Epithelial cell of esophagus (primary cell): ENCODE measurements at places on chromosomes 6 and 20.

DNA sequence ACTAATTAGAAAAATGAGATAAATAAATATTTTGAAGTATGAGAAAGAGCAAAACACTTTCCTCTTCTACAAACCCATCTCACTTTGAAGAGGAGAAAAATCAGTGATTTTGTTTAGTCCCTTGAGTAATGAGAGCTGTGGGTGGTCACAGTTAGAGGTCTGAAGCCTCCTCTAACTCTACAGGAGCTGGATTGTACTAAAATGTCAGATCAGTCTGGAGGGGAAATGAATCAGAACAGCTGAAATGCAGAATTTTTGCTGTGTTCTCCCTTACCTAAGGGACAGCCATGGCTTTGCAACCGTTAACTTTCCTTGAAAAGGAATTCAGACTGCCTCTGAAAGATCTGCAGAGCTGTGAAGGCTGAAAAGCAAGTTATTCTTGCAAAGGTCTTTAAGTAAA lies 11.4 kb upstream of the RFPL4B start:
- no peak for DNase-seq

- no peak for DNase-seq
Observed at GRCh38 chr6:30497714-30498113, 8.4 kb downstream of the HLA-E start.

- peak; percentile 36 for DNase-seq
Observed at GRCh38 chr6:99276747-99277146, 72.7 kb downstream of the FAXC start.

DNA sequence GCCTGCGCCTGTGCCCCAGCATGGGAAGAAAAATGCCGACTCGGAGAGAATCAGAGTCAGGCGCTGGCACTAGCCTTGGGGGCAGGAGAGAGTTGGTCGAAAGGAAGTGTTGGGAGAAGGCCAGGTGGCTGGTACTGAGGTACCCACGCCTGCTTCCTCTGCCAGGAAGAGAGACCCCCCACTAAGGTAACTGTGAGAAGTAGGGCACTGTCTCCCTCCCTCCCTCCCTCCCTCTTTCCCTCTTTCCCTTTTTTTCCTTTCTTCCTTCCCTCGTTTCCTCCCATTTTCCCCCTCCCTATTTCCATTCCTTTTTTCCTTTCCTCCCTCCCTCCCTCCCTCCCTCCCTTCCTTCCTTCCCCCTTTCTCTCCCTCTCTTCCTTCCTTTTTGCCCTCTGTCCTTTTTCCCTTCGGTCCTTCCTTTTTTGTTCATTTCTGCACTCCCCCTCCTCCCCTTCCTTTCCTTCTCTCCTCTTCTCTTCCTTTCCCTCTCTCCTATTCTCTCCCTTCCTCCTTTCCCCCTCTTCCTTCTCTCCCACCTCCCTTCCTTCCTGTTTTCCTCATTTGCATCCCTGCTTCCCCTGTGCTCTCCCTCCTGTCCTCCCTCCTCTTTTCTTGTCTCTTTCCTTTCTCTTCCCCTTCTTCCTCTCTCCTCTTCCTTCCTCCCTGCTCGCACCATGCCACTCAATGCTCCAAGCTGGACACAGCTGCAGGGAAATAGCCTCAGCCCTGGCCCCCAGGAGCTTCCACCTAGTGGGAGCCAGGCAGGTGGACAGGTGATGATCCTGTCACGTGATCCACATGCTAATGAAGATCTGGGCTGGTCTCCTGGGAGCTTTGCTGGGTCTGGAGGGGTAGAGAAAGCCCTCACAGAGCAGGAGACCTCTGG lies 148.0 kb downstream of the DHX35 start:
- no peak for DNase-seq

GRCh38 chr20:32149566-32150170 lies 40.2 kb downstream of the TM9SF4 start:
- DNase-seq, result no peak

GRCh38 chr6:85537055-85537494 lies 56.6 kb downstream of the SNX14 start:
- no peak for DNase-seq

DNA sequence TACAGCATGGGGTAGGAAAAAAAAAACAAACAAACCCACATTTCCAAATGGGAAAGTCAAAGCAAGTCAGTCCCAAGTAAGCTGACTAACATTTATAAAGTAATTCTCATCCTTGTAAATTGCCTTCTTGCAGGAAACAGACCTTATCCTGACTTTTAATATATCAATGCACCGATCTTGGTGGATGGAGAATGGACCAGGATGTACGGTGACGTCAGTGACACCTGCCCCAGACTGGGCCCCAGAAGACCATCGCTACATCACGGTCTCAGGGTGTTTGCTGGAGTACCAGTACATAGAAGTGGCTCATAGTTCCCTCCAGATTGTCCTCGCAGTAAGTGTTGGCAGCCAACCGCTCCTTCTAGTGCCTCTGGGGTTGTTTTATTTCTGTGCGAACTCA lies 304.2 kb upstream of the RNF217 start:
- DNase-seq, result no peak

- DNase-seq, result no peak
Observed at GRCh38 chr6:82978362-82978945, 87.2 kb downstream of the UBE3D start.

- no peak for DNase-seq
Observed at GRCh38 chr6:99838607-99839006, 155.4 kb downstream of the MCHR2 start.

DNA sequence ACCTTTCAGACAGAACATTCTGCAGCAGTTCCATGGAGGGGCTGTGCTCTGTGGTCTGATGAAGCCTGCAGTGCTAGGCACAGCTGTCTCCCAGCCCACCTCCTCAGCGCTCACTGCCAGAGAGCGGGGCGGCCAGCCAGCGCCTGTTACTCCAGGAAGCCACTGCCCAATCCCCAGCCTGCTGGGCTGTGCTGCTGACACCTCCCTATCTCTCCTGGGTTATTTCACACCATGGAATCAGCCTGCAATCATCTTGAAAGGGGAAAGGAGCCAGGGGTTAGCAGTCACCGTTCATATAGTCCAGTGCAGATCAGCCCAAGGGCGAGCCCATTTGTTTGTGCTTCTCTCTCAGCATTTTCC lies 46.3 kb upstream of the NHSL1 start:
- DNase-seq, result no peak

DNA sequence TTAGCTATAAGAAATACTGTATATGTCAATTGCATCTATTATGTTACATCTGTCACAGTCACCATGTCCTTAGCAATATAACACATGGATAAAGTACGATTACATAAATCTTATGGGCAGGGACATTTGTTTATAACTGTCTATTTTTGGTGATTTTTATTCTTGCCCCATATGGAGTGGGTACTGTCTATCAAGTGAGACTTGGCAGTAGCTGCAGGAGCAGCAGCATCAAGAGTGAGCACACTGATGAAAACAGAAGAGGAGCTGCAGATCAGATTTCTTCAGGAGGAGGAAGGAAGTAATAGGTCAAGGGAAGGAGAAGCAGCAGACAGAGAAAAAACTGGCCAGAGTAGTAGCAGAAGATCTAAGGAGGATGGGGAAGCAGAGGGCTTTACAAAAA lies 516.7 kb downstream of the C6orf118 start:
- DNase-seq, result no peak

- DNase-seq, result no peak
Observed at GRCh38 chr20:30288346-30288745, 969.1 kb upstream of the DEFB115 start.

DNA sequence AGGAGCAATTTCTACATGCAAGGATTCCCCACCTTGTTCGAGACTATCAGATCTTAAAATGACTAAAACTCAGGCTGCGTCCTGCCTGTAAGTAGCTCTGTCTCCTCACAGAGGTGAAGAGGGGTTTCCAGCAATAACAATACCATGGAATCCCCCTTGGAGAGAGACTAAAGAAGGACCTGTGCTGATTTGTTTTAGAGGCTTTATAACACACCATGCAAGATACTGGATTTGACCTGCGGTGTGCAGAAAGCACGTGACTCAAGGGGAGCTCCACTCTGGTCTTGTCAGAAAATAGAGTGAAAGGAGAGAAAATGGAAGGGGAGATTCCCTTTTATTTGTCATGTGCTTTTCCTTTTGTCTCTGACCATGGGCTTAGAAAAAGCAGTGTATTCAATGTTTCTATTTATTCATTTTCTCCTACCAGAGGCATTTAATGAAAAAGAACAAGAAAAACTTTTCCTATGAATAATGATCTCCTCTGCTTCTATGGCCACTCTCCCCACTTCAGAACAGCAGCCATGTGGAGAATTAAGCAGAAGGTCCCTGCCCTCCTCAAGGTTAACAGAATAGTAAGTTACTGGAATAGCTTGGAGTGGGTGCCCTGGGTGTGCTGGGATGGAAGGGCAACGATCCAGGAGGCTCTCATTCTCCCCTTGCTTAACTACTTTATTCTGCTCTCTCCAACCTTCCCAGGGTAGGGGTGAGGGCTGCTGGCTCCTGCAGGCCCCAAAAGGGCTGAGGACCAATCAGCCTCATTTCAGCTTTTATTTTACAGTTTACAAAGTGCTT lies 19.2 kb upstream of the MRPS10 start:
- no peak for DNase-seq

DNA sequence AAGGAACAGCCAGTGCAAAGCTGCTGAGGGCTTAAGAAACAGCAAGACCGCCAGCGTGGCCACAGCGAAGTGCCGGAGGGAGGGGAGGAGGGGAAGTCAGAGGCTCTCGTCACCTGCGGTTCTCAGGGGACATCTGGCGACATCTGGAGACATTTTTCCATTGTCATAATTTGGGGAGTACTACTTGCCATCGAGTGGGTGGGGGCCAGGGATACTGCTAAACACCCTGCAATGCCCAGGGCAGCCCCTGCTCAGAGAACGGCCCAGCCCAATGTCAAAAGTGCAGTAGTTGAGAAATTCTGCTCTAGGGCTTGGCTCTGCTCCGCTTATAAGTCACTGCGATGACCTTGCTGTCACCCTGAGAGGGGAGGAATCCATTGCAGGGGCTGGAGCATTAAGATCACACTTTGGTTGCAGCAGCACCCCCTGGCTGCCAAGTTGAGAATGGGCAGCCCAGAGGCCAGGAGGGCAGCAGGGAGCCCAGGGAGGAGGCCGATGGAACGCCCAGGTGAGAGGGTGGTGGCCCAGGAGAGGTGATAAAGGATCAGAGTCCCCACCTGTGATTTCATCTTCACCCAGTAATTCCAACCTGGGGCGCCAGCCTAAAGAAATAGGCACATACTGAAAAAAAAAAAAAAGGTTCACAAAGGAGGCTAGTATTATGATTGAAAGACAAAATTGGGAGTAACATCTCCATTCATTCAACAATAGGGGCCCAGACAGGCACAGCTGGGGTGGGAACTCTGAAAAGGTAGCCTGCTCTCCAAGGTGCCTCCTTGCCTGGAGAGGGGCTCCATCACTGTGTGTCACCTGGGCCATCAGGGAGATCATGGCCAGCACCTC lies 218.2 kb downstream of the BMP7 start:
- DNase-seq, result peak; percentile 25

DNA sequence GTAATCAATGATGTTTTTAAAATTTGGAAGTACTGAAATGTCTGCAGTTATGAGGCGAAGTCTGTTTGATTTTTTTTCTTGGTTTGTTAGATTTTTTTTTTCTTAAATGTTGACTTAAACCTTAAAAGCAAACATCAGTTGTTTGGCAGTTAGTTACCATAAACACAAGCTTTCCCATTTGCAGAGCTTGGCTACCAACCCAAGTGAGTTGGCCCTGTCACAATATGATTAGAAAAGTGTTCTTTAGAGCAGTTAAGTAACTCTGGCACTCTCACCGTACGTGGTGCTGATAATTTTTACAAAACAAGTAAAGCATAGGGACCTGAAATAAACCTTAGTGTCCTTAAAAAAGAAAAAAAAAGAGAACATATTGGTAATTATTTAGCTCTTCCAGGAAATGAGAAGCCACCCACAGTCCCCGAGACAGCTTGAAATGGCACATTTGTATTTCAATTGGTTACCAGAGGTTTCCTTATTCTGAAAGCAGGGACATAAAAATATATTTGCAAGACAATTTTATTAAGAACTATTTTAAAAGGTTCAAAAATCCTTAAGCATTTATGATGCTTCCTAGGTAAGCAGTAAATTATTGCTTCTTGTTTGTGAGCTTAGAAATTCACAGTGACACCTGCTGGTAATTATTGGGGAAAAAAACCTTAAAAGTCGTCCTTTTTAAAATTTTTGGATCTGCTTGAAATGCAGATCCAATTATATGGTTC lies 3.9 kb downstream of the HEY2 start:
- peak; percentile 40 for DNase-seq

- peak; percentile 79 for DNase-seq
Observed at GRCh38 chr6:125910527-125910926, 46.0 kb upstream of the HINT3 start.

DNA sequence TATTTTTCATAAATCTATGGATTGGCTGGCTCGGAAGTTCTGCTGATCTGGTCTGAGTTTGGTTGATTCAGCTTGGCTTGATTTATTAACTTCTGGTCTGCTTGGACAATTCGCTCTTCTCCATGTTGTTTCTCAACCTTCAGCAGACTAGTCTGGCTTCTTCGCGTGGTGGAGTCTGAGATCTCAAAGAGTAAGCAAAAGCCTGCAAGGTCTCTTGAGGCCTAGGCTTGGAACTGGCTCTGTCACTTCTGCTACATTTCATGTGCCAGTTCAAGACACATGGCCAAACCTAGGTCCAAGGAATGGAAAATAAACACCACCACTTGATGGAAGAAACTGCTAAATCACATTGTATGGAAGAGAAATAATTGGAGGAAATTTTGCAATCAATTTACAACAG lies 115.1 kb upstream of the JAG1 start:
- no peak for DNase-seq

- peak; percentile 26 for DNase-seq
Observed at GRCh38 chr20:4508773-4509172, 212.9 kb upstream of the PRND start.

DNA sequence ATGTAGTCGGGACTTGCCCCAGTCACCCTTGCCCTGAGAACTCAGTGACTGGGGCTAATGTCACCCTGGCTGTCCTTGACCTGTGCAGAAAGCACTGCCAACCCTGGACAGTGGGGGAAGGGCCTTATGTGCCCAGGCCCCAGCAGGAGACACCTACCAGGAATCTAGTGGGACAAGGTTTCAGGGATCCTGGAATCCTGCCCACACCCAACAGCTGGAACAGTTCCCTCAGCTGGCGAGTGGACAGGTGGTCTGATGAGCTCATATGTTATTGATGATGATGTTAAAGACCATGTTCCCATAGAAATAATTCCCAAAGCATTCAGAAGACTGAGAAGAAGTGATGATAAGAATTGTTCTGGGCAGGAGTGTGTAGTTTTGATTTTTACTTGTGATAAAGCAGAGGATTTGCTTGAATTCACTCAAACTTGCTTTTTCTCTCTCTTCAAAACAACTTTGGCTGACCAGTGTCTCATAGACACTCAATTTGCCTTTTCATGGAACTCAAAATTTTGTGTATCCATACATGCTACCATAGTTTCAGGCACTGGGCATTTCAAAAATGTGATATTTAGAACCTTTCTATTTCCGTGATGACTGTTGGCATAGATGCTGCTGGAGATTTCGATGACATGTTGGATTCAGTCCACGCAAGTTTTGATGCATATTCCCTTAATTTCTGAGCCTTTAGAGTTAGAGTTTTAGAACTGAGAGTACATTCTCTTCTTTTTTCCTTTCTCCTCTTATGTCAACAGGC lies 79.3 kb downstream of the SLC22A3 start:
- peak; percentile 9 for DNase-seq

- peak; percentile 68 for DNase-seq
Observed at GRCh38 chr6:56852260-56853010, 102.5 kb upstream of the BEND6 start.
